ENCODE measurements at places on chromosomes 16 and 17. TPM values are rescaled to one million over a fixed set of nuclear protein-coding genes. Genes with fewer than 3 reads are reported as not detected.

Gene CACNG5
- not detected for total RNA-seq

Gene NACA2
- 0.47 TPM for total RNA-seq

GRCh38 chr17:48478224-48479013 lies 48.4 kb upstream of the SKAP1 start:
- no peak for DNase-seq

GRCh38 chr16:90035902-90036301 lies 16.6 kb upstream of the DBNDD1 start:
- DNase-seq, result no peak

GRCh38 chr16:67661101-67661761 lies 471 bp downstream of the PARD6A start:
- peak; percentile 73 for DNase-seq

DNA sequence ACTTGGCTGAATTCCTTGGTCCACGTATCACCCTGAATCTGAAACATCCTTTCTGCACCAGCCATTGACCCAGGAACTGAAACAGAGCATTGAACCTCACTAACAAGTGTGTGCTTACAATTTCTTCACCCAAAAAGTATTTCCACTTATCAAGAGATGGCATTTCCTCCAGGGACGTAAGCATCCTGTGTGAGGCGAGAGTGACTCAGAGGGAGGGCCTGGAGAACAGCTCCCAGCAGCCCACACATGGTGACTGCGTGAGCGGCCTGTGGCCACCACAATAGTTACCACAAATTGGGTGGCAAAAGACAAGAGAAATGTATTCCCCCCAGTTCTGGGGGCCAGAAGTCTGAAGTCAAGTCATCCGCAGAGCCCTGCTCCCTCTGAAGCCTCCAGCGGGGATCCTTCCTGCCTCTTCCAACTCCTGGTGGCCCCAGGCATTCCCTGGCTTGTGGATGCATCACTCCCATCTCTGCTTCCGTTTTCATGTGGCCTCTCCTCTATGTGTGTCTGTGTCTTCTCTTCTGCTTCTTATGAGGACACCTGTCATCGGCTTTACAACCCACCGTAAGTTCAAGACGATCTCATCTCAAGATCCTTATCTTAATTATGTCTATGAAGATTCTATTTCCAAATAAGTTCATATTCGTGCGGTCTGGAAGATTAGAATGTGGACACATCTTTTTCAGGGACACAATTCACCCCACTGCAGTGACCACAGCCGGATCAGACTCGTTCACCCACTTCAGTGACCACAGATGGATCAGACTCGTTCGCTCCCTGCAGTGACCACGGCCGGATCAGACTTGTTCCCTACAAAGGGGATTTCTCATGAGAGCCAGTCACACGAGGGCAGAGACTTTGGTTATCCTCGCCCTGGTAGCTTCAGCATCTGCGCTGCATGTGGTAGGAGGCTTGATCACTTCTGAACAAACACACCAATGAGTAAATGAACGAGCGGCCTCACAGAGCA lies 122.6 kb upstream of the FOXF1 start:
- no peak for DNase-seq

DNA sequence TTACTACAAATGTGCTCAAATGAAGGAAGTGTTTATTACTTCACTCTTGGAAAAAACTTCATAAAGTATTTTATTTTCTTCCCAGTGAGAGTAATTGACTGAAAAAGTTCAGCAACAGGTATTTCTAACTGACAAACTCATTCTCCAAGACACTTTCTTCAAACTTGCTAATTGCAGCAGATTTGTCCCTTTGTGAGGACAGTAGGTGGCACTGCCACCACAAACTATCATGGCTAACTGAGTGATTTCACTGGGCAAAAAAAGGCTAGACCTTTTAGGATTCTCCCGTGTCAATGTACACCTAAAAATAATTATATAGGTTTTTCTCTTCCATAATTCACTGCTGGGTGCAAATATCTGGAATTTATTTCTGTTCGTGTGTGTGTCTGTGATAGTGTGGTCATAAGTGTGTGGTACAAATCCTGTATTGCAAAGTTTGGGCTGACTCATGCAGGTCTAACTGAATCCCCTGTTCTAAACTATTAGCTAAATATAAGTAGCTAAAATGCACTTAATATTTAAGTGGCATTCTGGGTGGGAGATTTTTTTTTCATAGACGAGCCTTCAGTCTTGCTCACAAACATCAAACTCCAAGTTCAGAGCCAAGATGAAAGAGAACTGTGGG lies 3.9 kb downstream of the HS3ST3A1 start:
- DNase-seq, result peak; percentile 57

GRCh38 chr17:876272-876671 lies 94.1 kb downstream of the MRM3 start:
- DNase-seq, result no peak

Gene NPB
- 0.74 TPM for total RNA-seq

Gene CES1
- not detected for total RNA-seq

Gene HLF
- total RNA-seq, result 0.12 TPM

Gene WWOX
- 31.1 TPM for total RNA-seq

- DNase-seq, result no peak
Observed at GRCh38 chr17:74383141-74383540, 15.8 kb downstream of the GPR142 start.

Gene CASKIN1
- total RNA-seq, result 4.2 TPM

Gene TRIM37
- total RNA-seq, result 34.1 TPM

GRCh38 chr16:66580605-66581209 lies 1.4 kb downstream of the CMTM2 start:
- DNase-seq, result no peak

Gene MGAT5B
- total RNA-seq, result 3.7 TPM

DNA sequence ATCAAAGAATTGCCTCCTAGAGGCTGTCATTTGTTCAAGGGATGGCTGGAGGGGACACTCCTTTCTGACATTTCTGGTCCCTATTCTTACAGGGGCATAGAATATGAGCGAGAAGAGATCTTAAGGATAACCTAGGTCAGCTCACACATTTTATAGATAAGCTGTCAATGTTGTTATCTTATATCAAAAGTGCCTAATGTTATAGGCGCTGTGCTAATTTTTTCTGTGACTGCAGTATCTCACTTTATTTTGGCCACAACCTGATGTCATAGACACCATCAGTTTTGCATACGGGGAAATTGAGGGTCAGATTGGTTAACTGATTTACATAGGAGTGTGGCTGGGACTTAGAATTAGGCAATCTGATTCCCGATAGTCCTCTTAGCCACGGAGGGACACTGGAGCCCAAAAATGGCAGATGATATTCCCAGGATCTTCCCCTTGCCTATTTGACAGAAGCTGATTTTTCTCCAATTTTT lies 1.2 kb downstream of the CPD start:
- DNase-seq, result peak; percentile 36

DNA sequence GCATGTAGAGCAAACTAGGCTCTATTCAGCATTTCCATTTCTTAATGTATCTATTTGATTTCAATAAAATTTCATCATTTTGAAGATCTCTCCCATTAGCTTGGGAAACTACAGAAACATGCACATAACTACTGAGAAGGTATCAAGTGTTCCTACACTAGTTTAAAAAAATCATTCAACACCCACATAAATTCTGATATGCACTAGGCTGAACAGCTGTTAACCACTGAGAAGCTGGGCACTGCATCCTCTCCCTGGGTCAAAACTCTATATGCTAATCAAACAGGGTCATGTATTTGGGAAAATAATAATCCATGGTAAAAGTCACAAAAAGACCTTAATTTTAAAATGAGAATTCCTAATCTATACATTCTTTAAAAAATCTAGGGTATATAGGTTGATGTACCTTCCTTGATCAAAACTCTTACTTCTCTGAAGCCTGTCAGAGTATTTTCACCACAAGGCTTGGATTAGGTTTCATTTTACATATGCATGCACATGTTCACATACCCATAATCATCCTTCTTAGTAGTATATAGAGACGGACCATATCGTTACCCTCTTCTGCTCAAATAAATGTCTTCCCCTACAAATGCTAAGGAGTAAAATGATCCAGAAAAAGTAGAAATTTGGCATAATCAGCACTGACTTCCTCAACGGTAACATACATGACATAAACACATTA lies 57.2 kb downstream of the KANSL1 start:
- no peak for DNase-seq

DNA sequence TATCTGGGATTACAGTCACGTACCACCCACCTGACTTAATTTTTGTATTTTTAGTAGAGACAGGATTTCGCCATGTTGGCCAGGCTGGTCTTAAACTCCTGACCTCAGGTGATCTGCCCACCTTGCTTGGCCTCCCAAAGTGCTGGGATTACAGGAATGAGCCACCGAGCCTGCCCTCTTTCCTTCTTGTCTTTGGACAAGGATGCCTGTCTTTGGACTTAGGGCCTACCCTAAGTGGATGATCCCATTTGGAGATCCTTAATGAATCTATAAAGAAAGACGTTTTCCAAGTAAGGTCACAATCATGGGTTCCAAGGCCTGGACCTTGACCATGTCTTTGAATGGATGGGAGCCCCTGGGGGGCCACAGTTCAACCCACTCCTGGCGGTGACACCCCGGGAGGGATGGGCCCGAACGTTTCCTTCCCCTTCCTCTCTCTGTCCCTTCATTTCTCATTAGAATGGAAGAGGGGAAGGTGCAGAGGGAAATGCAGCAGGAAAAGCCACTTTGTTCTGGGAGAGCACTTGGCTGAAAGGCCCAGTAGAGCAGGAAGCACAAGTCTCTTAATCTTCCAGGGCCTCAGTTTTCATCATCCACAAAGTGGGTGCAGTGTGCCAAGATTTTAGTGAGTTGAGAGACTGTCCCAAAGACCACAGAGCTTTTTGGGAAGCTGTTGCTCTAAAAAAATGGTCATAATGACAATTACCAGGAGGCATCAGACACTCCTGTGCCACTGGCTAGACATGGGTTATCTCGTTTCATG lies 353.3 kb downstream of the SEC14L1 start:
- DNase-seq, result no peak

GRCh38 chr16:1980030-1980769 lies 1.1 kb downstream of the NOXO1 start:
- peak; percentile 40 for DNase-seq

- DNase-seq, result no peak
Observed at GRCh38 chr17:57551321-57552079, 193.6 kb downstream of the CCDC182 start.

DNA sequence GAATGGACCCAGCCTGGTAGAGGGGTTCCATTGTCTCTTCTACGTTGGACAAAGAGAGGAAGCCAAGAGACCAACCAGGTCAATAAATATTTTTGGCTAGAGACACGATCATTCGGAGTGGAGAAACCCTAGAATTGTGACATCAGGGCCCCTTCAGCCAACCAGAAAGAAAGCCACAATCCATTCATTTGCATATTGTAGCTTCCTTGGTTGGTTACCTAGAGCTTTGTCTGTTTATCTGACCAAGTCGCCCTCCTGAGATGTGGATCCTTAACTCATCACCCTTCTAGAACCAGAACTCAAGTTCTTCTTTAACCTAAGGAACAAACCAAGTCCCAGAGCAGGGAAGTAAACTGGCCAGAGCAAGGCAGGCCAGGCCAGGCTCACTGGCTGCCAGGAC lies at the start of gene CCDC182:
Gene CCDC182 (minus strand): TSS at position 58 of the 400 bp plus-strand sequence. CDS start 27 bp downstream, at position 31.
- no peak for DNase-seq

DNA sequence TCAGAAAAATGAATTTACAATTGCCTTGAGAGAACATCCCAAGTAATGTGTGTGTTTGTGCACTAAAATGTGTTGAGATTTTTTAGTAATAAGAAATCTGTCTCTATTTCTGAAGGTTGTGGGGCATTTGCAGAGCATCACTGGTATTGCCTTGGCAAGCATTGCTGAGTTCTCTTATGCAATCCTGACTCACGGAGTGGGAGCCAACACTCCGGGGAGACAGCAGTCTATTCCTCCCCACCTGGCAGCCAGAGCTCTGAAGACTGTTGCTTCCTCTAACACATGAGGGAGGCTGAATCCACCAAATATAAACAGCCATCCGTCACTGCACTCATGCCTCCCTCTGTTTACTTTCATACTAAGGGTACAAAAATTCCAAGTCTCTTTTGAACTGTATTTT lies 10.6 kb downstream of the CNTD1 start:
- peak; percentile 74 for DNase-seq
